GOT3 (cell line): ENCODE measurements at places on chromosomes 5 and 9.

DNA sequence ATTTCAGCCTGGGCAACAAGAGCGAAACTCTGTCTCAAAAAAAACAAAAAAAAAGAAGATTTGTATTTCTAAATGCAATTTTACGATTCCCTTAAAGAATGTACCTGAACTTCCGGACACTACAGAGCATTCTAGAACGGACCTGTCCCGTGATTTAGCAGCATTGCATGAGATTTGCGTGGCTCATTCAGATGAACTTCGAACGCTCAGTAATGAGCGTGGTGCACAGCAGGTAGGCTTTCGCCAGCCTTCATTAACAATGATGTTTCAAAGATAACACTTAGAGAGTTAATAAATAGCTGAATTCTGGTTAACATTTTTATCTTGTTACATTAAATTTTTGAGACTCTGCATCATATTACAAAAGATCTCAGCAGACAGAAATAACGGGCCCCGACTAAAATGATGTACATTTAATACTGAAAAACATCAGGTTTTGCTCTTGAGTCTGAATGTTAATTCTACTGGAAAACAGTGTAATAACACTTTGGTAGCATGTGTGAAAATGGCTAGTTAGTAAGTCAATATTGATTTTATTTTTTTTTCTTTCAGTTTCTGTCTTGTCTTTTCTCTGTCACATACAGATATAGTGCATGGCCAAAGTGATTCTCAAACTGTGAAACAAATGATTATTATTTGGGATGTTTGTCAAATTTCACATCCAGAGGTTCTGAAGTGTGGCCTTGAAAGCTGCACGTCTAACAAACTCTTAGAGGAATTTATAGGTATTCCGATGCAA is 23.3 kb downstream of the CCNH start:
- DNase-seq = no peak

- DNase-seq = no peak
Observed at GRCh38 chr5:78046006-78046405, 248.5 kb downstream of the AP3B1 start.

GRCh38 chr5:132557478-132558172 is 848 bp downstream of the RAD50 start:
- DNase-seq = no peak

- DNase-seq = no peak
Observed at GRCh38 chr9:135596211-135596610, 34.7 kb downstream of the PAEP start.
